Choroid plexus epithelial cell (primary cell): ENCODE measurements at places on chromosomes 5 and 9.

GRCh38 chr5:41127967-41128690, 57.0 kb upstream of the MROH2B start:
- DNase-seq: no peak

DNA sequence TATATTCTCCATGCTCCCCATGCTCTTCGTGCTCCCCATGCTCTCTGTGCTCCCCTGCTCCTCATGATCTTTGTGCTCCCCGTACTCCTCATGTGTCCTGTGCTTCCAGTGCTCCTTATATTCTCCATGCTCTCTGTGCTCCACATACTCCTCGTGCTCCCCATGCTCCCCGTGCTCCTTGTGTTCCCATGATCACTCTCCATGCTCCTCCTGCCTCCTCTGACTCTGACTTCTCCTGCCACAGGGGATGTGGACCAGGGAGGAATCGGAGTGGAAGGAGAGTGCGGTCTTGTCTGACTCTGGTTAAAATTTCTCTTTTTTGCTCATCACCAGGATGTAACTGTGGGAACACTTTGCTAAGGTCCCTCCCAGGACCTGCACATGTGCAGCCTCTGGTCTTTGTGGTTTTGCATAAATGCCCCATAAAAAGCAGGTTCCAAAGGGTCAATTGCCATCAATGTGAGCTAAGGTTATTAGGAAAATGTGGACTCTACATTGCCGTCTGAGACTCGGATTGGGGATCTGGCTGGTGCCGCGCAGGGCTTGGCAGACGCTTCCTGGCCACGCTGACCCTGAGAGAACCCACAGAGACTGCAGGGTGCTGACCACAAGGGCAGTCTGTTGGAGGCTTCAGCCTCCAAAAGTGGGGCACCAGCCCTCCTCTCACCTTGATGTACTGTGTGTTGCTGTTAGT, 52.5 kb downstream of the TRIP13 start:
- no peak for DNase-seq

DNA sequence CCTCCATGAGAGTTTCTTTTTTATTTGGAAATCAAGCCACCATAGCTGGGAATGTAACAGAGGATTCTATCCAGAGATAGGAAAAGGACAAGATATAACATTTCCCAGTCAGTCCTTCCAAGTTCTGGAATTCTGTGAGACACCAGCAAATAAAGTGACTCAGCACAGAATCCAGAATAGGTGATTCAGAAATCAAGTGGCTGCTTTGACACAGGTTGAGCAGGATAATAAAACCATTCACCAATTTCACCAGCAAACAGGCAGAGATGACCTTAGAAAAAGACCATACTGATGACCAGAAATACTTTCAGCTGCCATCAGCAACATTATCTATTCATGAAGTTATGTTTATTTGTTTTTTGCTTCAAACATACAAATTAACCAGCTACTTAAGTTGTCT, 491.5 kb upstream of the TUSC1 start:
- no peak for DNase-seq

DNA sequence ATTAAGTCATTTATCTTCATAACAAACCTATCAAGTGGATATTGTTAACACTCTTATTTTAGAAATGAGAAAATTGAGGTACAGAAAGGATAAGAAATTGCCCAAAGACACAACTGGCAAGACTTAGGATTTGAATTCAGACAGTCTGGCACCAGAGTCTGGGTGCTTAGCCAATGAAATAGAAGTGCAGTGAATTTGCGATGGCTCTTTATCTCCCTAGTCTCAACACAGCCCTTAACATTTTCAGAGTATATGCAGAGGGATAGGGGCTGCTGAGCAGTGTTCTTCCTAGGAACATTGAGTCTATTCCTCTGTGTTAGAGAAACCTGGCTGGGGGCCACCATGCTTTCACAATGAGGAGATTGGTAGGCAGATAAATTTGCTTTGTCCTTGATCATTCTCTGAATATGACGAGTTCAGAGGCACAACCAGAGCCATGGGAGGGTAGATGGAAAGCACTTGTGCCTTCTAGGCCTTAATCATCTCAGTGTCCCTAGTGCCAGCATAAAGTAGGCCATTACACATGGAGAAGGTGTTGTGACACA, 6.1 kb upstream of the FSD1L start:
- DNase-seq: no peak

- DNase-seq: no peak
Observed at GRCh38 chr5:178407646-178408045, 175.0 kb upstream of the PHYKPL start.

DNA sequence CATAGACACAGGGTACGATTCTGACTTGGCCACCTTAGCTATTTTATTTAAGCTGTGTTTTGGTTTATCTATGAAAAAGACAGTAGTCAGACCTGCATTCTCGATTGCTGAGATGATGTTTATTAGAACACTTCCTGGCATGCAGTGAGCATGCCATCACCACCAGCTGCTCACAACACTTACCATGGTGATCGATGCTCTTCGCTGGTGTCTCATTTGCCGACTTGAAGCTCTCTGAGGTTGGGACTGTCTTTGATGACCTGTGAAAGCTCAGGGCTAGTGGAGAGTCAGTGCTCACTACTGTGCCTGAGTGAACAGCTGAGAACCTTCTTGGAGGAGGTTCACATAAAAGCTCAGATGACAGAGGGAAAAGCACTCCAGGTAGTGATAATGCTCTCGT, 4.4 kb upstream of the C9orf153 start:
- no peak for DNase-seq

DNA sequence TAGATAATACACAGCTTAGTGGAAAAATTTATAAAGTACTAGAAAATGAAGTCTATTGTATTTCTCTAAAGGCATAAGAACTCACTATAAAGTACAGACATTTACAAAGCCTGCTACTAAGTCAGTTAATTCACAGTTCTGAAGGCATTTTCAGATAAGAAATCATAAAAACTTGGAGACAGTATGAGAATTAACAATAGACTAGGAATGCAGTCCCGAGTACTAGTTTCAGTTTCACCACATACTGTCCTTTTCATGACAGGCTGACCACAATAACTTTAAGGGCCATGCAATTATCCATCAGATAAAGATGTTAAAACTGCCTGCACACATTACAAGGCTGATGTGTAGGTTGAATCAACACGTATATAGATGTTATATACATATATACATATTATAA, 362.6 kb upstream of the SMC2 start:
- peak; percentile 39 for DNase-seq

DNA sequence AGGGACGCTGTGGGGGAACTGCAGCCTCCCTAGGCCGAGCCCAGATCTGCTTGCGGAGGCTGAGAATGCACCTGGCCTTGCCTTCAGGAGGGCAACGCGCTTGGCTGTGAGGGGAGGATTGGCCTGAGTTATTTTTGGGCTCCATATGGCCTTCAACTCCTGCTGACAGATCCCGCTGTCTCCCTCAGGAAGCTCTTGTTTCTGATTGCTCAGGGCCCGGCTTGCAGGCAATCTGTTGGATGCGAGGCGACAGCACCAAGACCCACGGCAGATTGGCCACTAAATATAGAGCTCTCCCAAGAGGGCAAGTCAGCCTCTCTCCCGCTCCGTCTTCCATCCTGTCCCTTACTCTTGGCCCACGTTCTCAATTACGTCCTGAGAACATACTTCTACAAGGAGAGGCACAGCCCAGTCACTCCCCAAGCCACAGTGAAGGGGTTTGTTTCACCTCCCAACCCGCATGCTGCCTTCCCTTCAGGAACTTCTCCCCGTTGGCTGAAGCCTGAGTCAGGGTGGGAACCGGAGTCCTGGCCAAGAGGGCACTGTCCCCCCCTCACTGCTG, 53.6 kb downstream of the RASGEF1C start:
- DNase-seq: no peak

- peak; percentile 58 for DNase-seq
Observed at GRCh38 chr5:24633715-24634325, 11.0 kb downstream of the CDH10 start.

GRCh38 chr9:68505681-68506409, 34.8 kb downstream of the TMEM252 start:
- peak; percentile 35 for DNase-seq

- DNase-seq: peak; percentile 49
Observed at GRCh38 chr5:473551-474192, 30.7 kb downstream of the EXOC3 start.

DNA sequence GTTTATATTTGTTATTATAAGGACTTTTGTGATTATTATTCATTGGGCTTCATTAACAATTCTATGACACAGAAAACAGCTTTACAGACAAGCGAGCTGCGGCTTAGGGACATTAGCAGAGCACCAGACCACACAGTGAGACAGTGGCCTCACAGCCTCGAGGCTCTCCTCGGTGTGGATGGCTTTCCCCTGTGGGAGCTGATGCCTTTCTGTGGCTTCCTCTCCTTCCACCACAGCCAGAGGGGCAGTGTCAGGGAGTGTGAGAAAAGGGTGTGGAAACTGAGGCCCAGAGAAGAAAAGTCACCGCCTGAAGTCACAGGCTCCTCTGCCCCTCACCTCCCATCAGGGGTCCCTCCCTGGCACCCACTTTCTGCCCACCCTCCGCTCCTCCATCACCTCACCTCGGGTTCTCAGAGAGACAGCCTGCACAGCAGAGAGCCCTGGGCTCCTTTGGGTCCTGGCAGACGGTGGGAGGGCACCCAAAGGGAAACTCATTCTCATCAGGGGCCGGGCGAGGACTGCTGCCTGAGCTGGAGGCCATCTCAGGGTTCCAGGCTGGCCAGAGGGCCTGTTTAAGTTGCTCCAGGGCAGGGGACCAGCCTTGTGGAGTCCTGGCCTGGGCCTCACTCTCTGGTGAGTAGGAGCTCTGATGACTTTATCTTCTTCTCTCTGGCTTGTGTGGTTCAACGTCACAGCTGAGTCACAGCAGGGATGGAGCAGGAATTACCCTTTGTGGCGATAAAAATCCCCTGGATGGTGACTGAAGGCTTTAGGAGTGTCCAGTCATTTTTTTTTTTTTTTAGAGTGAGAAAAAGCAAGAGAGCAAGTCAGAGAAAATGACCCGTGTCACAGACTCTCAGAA, 830 bp downstream of the TRAF1 start:
- DNase-seq: peak; percentile 75

GRCh38 chr9:105103776-105104175, 140.7 kb upstream of the SLC44A1 start:
- no peak for DNase-seq

DNA sequence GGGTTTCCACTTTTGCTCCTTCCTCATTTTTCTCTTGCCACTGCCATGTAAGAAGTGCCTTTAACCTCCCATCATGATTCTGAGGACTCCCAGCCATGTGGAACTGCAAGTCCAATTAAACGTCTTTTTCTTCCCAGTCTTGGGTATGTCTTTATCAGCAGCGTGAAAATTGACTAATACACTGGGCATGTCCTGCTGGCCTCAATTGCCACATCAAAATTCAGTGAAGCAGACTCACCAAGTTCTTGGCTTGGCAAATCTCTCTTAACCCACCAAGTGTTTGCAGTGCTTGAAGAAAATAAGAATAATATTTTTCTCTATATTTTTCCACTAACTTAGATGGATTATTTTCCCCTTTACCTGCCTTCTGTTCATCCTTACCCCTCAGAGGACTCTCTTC, 212.0 kb downstream of the BRINP1 start:
- DNase-seq: no peak

DNA sequence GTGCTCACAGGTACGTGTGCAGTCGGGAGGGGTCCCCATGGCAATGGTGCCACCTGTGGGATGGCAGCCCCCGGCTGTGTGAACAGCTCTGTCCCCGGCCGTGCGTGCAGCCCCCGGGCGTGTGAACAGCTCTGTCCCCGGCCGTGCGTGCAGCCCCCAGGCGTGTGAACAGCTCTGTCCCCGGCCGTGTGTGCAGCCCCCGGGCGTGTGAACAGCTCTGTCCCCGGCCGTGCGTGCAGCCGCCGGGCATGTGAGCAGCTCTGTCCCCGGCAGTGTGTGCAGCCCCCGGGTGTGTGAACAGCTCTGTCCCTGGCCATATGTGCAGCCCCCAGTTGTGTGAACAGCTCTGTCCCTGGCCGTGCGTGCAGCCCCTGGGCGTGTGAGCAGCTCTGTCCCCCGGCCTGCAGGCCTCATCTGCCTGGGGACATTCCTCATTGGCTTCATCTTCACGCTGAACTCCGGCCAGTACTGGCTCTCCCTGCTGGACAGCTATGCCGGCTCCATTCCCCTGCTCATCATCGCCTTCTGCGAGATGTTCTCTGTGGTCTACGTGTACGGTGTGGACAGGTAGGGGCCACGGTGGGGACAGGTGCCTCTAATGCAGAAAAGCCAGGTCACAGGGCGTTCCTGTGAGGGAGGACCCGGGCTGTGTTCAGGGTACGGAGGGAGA, 5.9 kb upstream of the SLC6A18 start:
- DNase-seq: no peak

DNA sequence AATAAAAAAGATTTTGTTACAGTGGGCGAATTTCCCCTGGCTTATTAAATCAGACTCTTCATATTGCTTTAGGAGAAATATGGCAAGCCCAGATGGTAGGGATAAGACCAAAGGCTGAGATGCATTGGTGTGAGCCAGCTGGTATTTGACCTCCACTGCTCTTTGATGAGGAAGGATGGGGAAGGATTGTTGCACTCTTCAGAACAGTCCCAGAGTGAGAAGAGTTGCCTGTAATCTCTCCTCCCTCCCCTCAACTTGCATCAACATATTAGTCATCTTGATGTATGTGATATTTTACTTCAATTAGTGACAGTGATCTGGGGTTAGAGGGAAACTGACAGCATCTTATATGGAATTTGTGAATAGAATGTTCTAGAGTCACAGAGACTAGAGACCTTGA, 136.6 kb downstream of the ADAMTS12 start:
- DNase-seq: peak; percentile 87

- DNase-seq: no peak
Observed at GRCh38 chr9:130940027-130940549, 1.0 kb upstream of the FIBCD1 start.

DNA sequence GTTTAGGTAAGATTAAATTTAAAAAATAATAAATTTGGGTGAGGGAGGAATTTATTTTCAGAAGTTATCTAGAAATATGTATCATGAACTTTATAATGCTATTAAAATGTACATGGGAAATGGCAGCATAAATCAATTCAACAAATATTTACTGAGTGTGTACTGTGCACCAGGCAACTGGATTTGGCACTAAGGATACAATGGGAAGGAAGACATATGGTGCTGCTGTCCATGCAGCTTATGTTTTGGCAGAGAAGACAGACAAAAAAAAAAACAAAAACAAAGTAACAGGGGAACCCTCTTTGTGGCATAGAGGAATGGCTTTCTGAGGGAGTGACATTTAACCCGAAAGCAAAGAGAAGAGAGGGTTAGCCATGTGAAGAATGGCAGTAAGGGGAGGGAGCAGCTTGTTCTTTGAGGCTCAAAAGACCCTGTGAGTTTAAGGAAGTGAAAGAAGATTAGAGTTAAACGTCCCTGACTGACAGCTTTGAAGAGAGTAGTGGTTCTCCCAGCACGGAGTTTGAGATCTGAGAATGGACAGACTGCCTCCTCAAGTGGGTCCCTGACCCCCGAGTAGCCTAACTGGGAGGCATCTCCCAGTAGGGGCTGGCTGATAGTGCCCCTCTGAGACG, 23.9 kb downstream of the CNTRL start:
- no peak for DNase-seq

GRCh38 chr5:74380193-74380592, 260.3 kb downstream of the ENC1 start:
- DNase-seq: no peak

- no peak for DNase-seq
Observed at GRCh38 chr9:15068261-15068660, 158.0 kb upstream of the FREM1 start.
